ENCODE measurements at places on chromosomes 7 and 10.
A peak's percentile ranks its signal among the peaks of the same experiment; 100 is the strongest.

DNA sequence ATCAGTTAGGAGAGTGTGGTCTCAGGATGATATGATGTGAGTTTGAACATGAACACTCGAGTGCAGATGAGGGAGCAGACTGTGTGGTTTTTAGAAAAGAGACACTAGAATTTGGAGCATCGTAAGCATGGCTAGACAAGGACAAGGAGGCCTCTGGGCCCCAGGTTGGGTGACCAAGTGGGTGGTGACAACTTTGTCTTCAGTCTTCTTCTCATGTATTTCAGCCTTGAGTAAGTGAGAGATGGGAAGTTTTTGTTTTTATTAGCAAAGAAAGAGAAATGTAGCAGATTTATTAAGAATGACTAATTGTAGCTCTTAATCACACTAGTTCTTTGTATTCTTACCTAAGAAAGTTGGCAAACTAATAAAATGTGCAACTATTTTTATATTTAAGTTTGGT lies 16.3 kb downstream of the TES start:
- no peak for DNase-seq

DNA sequence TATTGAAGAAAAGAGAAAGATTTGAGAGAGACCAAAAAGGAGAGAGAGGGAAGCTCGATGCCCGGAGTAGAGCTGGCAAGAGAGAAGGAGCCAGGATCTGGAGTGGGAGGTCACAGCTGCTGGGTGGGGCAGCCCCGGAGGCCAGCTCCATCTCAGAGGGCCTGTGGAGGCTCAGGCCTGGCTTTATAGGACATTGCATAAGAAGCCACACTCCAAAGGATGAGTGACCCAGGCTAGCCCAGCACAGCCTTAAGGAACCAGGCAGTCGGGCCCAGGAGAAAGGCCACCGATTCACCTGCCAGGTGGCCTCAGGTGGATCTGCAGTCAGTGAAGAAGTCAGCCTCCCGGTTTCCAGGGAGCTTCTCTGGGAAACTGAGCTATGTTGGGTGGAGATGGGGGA lies 676 bp downstream of the PLAC9 start:
- DNase-seq = no peak

DNA sequence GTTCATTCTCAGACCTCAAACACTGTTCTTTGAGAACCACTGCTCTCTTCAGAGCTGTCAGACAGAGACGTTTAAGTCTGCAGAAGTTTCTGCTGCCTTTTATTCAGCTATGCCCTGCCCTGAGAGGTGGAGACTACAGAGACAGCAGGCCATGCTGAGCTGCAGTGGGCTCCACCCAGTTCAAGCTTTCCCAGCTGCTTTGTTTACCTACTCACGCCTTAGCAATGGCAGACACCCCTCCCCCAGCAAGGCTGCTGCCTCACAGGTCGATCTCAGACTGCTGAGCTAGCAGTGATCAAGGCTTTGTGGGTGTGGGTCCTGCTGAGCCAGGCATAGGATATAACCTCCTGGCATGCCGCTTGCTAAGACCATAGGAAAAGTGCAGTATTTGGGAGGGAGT lies 80.5 kb upstream of the CYP2C9 start:
- no peak for DNase-seq

DNA sequence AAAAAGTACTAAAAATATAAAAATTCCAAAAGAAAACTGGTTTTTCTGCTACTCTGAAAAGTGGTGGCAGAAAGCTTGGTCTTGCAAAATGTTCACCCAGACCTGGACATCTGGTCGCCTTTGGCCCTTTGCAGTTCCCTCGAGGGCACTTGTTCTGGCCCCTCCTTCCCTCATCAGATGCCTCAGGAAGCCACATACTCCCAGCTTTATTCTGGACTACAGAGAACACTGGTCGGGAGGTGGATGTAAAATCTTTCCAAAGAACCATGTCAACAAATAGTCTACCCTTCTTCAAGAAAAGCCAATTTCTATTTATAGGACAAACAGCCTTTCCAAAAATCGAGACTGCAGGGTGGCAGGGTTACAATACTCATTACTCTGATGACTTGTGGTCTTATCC lies 726.1 kb downstream of the TNS3 start:
- no peak for DNase-seq

GRCh38 chr10:1417574-1417973 lies 319.8 kb downstream of the ADARB2 start:
- DNase-seq = no peak

DNA sequence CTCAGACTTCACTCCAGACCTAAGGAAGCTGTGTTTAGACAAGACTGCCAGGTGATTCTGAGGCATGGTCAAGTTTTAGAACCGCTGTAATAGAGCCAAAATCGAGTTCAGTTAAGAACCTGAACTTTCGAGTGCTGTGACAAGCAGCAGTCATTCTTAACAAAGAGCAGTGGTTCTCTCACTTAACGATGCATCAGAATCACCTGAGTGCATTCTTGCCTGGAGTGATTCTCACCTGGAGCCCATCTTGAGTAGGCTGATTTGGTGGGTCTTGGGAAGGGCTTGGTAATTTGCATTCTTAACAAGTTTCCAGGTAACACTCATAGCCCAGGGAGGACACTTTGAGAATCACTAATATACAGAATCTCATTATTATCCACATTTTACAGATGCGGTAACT lies 44.7 kb downstream of the PLXNA4 start:
- DNase-seq = no peak

DNA sequence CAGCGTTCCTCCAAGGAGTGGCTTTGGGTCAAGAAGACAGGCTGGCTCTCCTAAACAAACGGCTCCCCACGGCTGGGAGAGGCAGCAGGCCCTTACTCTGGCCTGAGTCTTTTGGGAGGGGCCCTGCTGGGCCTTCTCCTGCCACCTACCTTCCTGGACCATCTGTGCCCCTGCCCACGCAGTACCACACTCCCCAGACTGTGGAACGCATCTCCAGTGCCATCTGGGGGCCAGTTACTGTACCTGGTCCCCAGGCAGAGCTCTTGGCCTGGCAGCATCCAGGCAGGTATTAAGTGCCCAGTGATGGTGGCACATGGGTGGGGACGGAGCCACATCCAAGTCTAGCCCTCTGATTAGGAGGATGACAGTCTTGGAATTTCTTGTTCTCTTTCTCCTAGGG lies 14.4 kb downstream of the ALKBH4 start:
- DNase-seq = peak; percentile 71

DNA sequence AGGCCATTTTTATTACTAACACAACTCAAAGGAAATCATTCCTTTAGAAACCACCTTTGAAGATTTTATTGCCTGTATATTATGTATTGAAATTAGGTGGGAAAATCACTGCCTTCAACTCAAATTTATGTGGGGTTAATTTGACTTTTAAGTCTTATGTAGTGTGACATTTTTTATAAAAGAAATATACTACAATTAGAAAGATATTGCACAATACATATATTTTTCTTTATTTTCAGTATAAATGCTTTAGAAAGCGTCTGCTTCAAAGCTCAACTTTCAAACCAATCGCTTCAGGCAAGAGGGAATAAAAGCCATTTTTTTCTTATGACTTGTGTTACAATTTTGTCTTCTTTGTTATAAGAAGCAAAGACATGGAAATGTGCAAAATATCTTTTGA lies 337.4 kb upstream of the ZWINT start:
- no peak for DNase-seq

DNA sequence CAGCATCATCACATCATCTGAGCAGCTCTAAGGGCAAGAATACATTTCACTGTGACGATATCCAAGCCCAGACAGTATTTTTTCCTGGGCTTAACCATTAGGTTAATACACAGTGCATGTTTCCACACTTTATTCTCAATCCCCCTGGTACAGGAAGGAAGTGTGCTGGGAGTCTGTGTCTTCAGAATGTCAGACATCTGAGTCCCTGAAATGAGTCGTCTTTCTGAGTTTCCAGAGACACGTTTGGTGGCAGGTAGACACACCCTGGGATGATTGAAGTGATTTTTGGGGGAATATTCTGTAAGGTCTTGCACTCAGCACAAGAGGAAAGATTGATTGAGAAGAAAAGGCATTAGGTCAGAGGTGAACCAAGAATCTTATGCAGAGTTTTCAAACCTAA lies 13.1 kb upstream of the SHH start:
- no peak for DNase-seq

DNA sequence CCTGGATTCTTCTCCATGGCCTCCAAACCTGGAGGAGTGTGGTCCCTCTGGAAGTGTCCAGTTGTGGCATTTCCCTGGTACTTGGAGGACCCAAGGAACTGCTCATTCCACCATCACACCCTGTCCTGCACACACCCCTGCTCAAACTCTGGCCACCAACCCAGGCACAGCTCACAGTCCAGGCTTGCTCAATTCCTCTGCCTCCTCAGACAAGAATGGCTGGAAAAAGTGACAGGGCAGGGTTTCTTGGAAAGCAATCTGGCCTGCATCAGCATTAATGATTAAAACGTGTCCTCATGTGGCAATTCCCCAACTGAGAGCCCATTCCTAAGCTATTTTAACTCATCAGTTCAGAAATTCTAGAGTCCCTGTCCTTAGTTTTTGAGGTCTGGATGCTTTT lies 17.2 kb upstream of the TPST1 start:
- DNase-seq = no peak

- DNase-seq = no peak
Measured at GRCh38 chr10:77554996-77555397, 82.6 kb downstream of the KCNMA1 start.

DNA sequence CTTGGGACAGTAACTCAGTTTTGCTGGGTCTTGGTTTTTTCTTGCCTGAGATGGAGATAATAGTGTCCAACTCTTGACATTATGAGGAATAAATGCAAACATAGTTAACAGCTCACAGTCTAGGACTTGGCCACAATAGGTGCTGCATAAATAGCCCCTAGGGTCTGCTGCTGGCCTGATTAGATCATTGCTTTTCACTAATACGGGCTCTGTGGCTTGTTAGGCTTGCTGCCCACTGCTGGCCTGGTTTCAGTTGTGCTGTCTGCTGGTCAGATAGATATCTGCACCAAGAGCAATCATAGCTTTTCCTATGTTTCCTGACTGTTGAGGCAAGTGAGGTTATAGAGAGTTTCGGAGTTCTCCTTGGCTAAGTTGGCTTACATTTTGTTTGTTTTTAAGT lies 246.1 kb downstream of the DNAJB9 start:
- DNase-seq = no peak

GRCh38 chr10:69502589-69502988 lies 51.3 kb downstream of the TSPAN15 start:
- DNase-seq = no peak

GRCh38 chr7:27171637-27172314 lies 2.3 kb downstream of the HOXA10 start:
- no peak for DNase-seq

GRCh38 chr7:123604739-123605138 lies 3.1 kb downstream of the ASB15 start:
- no peak for DNase-seq

DNA sequence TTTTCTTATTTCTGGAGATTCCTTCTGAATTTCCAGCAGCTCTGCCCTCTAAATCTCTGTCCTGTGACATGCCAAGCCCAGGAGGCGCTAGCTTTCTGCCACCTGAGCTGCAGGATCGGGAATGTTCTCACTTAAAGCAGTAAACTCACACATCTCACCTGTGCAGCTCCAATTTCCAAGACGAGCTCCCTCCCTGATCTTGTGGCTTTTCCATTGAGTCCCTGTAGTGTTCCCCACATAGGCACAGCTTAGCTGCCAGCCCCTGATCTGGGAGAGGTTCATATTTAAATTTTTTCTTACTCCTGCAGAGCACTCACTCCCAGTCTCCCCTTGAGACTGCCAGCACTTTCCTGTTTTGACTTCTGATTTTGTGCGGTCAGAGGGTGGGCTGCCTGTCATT lies 479.3 kb downstream of the GLRX3 start:
- DNase-seq = no peak

DNA sequence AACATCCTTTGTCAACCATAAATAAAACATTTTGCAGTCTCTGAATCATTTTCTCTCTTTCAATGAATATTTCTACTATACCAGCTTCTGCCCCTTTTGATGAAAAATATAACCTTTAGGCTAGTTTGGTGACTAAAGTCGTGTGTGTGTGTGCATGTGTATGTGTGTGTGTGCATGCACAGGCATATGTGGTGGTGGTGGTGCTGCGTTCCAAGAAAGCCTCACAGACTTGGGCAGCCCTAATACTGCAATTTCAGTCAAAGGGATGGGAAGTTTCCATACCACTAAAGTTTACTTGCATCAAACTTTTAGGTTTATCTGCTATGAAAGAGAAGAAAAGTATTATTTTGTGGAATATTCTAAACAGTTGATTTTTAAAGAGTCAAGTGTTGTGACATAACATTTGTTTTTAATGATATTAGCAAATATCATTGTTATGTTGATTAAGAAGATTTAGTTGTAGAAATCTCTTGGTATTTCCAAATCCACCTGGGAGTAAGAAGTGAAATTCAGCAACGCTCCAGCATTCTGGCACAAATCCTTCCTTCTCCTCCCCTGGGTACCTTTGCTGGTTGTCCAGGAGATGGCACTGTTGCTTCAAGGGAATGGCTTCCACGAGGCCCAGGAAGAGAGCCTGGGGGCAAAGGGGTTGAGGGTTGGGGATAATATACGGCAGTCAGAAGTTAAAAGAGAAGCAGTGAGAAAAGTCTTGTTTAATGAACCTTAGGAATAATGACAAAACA lies 41.5 kb downstream of the ASB4 start:
- DNase-seq = peak; percentile 64

DNA sequence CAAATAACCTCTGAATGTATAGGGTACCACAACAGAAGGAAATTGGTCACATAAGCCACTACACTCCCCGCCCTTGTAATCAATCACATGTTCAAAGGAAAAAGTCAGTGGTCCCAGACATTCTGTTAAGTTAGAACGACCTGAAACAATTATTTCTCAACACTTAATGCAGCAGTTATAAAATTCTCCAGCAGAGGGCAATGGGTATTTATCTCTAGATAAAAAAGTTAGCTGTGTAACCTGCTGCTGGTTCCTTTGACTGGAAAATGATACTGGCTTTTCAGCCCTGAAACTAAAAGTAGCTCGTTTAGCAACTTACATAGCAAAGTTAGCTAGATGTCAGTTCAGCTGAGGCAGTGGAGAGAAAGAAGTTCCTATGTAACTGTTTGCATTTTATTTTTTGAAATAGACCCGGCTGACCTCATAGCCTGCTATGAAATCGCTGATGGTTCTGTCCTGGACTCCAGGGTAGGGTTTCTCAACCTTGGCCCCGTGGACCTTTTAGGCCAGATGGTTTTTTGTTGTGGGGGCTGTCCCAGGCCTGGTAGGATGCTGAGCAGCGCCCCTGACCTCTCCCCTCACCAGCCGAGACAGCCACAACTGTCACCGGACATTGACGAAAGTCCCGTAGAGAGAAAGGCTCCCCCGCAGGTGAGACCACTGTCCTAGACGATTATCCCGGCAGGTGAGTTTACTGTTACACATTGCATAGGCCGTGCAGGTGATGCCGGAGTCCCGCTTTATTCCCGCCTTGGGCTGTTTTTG lies 40.2 kb upstream of the PROSER2 start:
- DNase-seq = peak; percentile 85

GRCh38 chr10:57979956-57980355 lies 287.7 kb downstream of the IPMK start:
- DNase-seq = no peak

GRCh38 chr10:123241391-123242141 lies 87.4 kb downstream of the BUB3 start:
- DNase-seq = peak; percentile 60

DNA sequence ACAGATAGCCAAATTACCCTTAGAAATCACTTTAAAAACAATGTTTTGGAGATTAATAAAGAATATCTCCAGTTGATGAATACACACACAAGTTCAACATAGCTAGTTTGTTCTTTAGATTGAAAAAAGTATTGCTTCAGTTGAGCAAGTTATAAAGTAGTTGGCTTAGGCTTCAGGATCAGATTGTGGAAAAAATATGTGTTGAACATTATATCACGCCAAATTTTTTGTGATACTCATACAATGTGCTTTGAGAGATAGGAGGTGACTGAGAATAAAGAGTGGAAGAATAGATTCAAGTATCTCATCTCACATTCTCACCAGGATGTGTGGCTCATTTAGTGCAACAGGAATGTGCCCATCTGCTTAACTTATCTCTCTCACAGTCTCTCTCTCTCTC lies 553.3 kb downstream of the HTR7 start:
- DNase-seq = no peak
